Aorta (tissue), 5 donors: ENCODE measurements at places on chromosomes 6 and 20. TPM values are rescaled to one million over a fixed set of nuclear protein-coding genes. Genes with fewer than 3 reads are reported as not detected.

GRCh38 chr20:62233684-62234083 lies 4.6 kb upstream of the OSBPL2 start:
- no peak for DNase-seq

DNA sequence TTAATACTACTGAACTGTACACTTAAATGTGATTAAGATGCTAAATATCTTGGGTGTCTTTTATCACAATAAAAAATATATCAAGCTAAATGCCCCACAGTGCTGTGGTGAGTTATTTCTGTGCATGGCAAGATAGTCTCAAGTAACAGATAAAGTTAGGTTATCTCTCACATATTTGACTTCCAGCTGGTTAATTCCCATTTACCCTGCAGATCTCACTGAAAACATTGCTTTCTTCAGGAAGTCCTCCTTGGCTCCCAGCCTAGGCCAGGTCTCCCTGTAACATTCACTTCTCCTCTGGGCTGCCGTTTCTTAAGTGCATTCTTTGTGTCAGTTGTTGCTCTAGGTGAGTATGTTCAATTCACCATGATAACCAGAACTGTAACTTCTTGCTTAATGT lies 59.1 kb downstream of the SLC22A1 start:
- DNase-seq = no peak

DNA sequence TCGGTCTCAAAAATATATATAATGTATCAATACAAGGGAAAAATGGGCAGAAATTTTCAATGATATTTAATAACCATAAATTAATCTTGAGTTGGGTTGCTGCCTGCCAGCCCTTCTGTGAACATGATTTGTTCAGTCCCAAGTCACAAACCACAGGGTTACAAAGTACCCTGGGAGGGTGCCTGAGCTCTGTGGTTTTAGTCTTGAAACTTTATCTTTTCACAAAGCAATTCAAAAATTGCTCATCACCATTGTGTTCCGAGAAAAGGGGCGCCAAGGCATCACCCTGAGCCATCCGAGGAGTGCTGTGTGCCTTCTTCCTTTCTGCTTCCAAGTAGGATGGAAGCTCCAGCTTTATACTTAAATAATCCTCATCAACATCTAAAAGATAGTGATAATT lies 141.6 kb upstream of the AKAP12 start:
- no peak for DNase-seq

DNA sequence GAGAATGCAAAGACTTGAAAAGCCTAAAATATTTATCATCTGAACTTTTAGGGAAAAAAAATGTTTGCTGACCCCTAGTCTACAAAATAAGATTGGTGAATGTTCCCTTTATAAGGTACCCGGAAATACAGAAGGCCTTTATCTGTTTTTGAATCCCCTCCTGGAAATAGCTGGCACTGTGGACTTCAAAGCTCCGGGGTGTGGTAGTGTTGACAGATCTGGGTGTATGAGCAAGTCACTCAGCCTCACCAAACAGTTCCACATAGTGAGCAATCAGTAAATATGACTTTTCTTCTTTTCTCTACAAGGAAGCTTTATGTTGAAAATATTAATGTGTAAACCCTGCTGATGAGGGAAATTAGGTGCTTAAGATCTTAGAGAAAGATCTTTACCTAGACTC lies 29.2 kb upstream of the HTR1B start:
- DNase-seq = no peak

- DNase-seq = no peak
These were observed 393.2 kb upstream of the SOX4 start for GRCh38 chr6:21200134-21200870.

GRCh38 chr6:28490205-28490890 lies 25.2 kb downstream of the GPX6 start:
- no peak for DNase-seq

GRCh38 chr6:146999766-147000165 lies 204.5 kb upstream of the STXBP5 start:
- DNase-seq = no peak

- no peak for DNase-seq
These were observed 17.5 kb downstream of the ADA start for GRCh38 chr20:44633872-44634600.

- no peak for DNase-seq
These were observed 116.8 kb upstream of the BACH2 start for GRCh38 chr6:90413396-90413795.

The RAET1G gene
- not detected for total RNA-seq

The JPH2 gene
- total RNA-seq = 140 TPM

The NR2E1 gene
- not detected for total RNA-seq

The TNFRSF21 gene
- 4.5 TPM for total RNA-seq

The HSPA12B gene
- 21.2 TPM for total RNA-seq

The APMAP gene
- 54.1 TPM for total RNA-seq

The STAU1 gene
- 81.3 TPM for total RNA-seq

The CPXM1 gene
- 3.4 TPM for total RNA-seq

The HNF4A gene
- total RNA-seq = not detected

The FRK gene
- total RNA-seq = 9.3 TPM
